ENCODE measurements at places on chromosomes 11 and 22.

DNA sequence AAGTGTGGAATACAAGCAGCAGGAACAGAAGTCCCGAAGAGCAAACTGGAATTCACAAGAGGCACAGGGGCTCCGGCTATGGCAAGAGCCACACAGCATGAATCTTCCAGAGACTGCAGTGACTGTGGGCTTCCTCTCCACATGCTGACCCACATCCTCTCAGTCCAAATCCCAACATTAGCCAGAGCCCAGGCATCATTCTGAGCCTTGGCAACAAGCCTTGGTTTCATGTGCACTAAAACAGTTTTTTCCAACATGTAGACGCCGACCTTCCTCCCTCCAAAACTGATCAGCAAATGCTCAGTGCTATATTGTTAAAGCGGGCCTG, 91.7 kb upstream of the CSNK2A3 start:
- H3K4me3 ChIP-seq, result no peak overlapping the region
- no peaks in the 10 kb centered on the region for H3K27me3 ChIP-seq
- no peak overlapping the region for H3K27ac ChIP-seq
- no peaks in the 10 kb centered on the region for H3K36me3 ChIP-seq
- no peaks in the 10 kb centered on the region for H3K4me1 ChIP-seq

DNA sequence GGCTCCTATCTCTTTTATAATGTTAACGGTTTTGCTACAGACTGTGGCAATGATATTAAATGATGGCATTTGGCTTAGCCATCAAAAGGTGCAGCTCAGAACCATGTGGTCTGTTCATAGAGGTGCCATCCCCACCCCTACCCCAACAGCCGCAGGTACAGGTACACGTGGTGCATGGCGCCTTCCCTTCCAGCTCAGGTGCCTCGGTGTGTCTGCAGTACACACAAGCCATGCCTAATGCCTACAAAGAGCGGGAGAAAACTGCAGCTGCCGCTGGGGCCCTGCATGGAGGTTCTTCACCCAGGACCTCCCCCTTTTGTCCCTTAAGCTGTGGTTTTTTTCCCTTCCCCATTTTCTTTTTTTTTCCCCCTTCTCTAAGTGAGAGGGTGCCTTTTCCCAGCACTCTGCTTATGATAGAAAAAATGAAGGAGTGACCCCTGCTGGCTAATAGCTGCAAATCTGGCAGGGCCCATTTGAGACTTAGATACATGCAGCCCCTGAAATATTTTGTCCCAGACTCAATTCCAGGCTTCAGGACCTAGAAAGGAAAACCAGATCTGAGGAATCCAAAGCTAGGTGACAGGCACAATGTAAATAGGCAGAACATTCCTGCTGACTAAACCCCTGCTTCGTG, 6.5 kb downstream of the OR52M1 start:
- no peak for DNase-seq
- H3K4me1 ChIP-seq, result no peaks in the 10 kb centered on the region
- no peak overlapping the region for H3K27ac ChIP-seq
- H3K4me3 ChIP-seq, result no peak overlapping the region
- H3K27me3 ChIP-seq, result peaks cover 2% of the 10 kb centered on the region

- no peak overlapping the region for H3K27ac ChIP-seq
- no peaks in the 10 kb centered on the region for H3K4me1 ChIP-seq
- peaks cover 22% of the 10 kb centered on the region for H3K36me3 ChIP-seq
Observed at GRCh38 chr11:46499821-46500220, 94.0 kb downstream of the AMBRA1 start.

DNA sequence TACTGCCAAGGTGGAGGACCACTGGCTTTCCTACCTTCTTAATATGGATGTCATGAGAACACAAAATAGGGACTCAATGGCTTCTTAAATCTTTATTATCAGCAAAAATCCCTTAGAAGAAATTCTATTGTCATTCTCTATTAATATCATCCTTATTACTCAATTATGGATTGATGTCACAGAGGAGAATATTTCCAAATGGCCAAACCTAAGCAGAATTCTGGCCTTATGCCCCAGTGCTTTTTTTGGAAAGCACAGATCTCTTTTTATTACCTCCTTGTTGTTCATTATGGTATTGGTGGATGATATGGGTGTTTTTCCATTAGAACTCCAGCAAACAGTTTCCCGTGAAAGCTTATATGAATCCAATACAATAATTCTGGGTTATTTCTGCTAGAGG, 9.9 kb downstream of the CRTAM start:
- no peaks in the 10 kb centered on the region for H3K36me3 ChIP-seq
- peaks cover 39% of the 10 kb centered on the region for H3K4me1 ChIP-seq
- no peaks in the 10 kb centered on the region for H3K27me3 ChIP-seq
- no peak overlapping the region for H3K27ac ChIP-seq
- no peak overlapping the region for H3K4me3 ChIP-seq

GRCh38 chr11:75539459-75540334, 14.0 kb upstream of the GDPD5 start:
- H3K27ac ChIP-seq, result no peak overlapping the region
- no peaks in the 10 kb centered on the region for H3K27me3 ChIP-seq
- DNase-seq, result no peak
- H3K36me3 ChIP-seq, result no peaks in the 10 kb centered on the region

DNA sequence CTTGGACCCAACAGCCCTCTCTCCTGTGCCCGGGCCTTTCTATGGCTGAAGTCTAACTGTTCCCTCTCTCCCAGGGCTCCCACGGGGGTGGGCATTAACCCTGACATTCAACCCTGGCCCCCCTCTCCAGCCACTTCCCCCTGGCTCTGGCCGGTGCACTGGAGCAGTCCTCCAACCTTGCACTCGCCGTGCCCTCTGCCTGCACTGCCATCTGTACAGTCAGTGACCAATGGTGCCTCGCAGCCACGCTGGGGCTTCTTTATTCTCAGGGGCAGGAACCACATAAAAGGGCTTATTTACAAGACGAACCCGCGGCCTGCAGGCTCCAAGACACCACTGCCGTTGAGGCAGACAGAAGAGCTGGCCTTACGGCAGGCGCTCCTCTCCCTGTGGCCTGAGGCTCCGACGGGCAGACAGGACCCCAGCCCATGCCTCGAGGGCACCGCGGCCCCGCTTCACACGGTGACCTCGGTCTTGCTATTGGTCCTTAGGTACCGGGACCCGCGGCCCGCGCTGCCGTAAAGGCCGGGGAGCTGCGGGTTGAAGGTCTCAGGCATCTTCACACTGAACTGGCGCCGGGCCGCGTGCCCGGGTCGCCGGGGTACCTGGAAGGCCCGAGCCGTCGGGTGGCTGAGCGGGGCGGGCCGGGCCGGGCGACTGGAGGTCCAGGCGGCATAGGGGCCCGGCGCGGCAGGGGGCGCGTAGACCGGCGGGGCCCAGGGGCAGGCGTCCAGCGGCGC, 5.4 kb downstream of the SHISA8 start:
- DNase-seq, result no peak
- peaks cover 19% of the 10 kb centered on the region for H3K4me1 ChIP-seq
- H3K36me3 ChIP-seq, result peaks cover 14% of the 10 kb centered on the region
- peaks cover 7% of the 10 kb centered on the region for H3K27me3 ChIP-seq
- H3K4me3 ChIP-seq, result no peak overlapping the region
- no peak overlapping the region for H3K27ac ChIP-seq

DNA sequence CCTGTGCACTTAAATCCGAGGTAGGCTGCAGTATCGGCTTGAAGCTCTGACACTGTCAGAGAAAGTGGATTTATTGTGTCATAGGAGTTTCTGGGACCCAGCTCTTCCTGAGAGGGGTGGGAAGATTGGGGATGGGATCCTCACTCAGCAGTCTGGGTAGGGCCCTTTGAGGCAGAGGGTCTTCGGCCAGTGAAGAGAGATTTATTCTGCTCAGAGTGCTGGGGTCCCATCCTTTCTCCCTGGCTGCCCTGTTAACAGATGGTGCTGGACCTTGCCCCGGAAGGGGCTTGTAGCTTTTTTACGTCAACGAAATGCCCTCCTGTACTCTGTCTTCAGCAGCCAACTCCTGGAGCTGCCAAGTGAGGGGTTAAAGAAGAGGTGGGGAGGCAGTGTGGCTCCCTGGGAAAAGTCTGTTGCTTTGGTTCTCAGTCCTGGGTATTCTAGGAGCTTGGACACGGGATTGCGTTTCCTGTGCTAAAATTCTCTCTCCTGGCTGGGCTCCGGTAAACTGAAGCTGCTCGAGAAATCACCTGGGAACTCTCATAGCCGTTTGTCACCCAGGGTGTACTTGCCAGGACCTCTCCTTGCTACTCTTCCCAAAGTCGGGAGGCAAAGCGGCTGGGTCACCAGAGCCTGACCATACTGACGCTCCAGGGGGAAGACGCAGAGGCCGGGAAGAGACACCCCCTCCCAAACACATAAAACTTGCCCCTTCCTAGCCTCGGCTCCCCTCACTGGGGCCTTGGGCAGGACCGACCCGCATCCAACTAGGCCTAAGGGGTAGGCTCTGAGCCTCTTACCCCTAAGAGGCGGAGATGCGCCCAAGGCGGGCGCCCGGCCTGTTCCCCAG, 806 bp upstream of the SMDT1 start:
- peaks cover 20% of the 10 kb centered on the region for H3K36me3 ChIP-seq
- H3K4me3 ChIP-seq, result peak overlapping the region; percentile 98
- H3K27me3 ChIP-seq, result no peaks in the 10 kb centered on the region
- peaks cover 16% of the 10 kb centered on the region for H3K4me1 ChIP-seq

- H3K36me3 ChIP-seq, result peaks cover 17% of the 10 kb centered on the region
- DNase-seq, result no peak
- no peak overlapping the region for H3K4me3 ChIP-seq
- H3K27ac ChIP-seq, result no peak overlapping the region
Observed at GRCh38 chr11:30328681-30329080, 5.8 kb downstream of the ARL14EP start.

All from naive thymus-derived CD4-positive, alpha-beta T cell (primary cell).